ENCODE measurements at places on chromosomes 4 and X.

DNA sequence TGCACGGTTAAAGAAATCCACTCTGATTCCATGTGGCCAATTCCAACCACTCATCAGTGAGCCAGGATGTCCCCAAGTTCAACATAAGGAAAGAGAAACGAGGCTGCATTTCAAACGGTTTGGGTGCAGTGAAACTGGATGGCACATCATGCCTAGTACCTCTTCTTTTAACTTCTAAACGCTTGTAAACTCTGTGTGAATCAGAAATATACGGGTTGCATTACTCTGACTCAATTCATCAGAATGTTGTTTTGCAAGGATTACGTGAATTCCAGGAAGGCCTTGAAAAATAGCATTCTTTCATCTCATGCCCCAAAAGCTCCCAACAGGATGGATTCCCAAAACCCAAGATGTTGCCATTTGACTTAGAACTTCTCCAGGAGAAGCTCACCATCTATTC is 270.4 kb downstream of the LDB2 start:
- no peak for DNase-seq

- DNase-seq = no peak
Observed at GRCh38 chr4:68810919-68811318, 4.9 kb upstream of the UGT2B10 start.

DNA sequence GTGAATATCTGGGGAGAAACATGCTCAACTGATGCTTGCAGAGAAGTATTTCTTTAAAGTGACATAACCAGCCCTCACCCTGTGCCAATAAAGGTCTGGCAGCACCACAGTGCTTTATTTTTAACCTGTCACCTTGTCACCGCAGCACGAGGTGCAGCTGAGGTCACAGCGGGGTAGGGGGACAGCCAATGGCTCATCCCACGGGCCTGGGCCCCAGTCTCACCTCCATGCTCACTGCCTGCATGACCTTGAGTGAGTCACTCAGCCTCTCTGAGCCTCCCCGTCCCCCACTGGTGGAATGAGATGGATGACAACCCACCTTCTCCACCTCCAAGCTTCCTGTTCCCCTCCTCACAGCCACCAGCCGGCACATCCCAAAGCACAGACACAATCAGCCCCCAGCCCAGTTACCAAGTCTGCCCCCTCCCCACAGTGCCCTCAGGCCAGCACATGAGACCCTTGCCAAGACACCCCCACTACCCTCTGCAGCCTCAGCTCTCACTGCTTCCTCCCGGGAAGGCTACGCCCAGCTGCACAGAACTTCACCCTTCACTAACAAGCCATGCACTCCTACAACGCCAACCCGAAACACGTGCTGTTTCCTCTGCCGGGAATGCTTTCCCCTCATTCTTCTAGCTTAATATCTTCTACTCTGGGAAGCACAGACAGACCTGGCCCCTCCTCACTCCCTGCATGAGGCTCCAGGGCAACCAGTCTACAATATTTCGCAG is 24.9 kb upstream of the MAN2B2 start:
- no peak for DNase-seq

GRCh38 chr4:79015411-79015810 is 76.2 kb upstream of the PAQR3 start:
- no peak for DNase-seq

DNA sequence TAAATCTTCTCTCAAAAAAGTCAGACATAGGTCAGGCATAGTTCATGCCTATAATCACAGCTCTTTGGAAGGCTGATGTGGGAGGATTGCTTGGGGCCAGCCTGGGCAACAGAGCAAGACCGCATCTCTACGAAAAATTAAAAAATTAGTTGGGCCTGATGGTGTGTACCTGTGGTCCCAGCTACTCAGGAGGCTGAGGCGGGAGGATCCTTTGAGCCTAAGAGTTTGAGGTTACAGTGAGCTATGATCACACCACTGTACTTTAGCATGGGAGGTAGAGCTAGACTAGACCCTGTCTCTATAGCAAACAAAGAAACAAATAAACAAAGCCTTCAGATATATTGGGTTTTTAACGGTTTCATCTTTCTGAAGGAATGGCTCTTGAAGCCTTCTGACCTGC is 62.2 kb downstream of the DIPK2B start:
- DNase-seq = peak; percentile 49

- no peak for DNase-seq
Observed at GRCh38 chrX:150163221-150163930, 199.7 kb upstream of the MAMLD1 start.

DNA sequence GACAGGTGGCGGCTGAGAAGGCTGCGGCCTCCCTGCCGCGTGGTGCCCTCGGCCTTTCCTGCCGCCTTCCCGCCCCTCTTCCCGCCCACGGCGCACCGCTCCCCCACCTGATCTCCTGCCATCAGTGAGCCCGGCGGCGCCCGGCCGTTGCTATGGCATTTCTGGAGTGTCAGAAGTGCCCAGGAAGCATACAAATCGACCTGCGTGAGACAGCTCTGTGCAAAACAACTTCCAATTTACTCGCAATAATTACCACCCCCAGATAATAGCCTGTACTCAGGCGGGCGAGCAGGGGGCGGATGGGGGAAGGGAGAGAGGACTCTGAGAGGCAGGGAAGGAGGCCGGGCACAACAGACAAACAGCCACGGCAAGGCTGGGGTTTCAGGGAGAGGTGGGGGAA is 16.6 kb upstream of the ERCC6L start:
- no peak for DNase-seq

GRCh38 chr4:138614398-138615142 is 372.4 kb upstream of the SLC7A11 start:
- DNase-seq = no peak

DNA sequence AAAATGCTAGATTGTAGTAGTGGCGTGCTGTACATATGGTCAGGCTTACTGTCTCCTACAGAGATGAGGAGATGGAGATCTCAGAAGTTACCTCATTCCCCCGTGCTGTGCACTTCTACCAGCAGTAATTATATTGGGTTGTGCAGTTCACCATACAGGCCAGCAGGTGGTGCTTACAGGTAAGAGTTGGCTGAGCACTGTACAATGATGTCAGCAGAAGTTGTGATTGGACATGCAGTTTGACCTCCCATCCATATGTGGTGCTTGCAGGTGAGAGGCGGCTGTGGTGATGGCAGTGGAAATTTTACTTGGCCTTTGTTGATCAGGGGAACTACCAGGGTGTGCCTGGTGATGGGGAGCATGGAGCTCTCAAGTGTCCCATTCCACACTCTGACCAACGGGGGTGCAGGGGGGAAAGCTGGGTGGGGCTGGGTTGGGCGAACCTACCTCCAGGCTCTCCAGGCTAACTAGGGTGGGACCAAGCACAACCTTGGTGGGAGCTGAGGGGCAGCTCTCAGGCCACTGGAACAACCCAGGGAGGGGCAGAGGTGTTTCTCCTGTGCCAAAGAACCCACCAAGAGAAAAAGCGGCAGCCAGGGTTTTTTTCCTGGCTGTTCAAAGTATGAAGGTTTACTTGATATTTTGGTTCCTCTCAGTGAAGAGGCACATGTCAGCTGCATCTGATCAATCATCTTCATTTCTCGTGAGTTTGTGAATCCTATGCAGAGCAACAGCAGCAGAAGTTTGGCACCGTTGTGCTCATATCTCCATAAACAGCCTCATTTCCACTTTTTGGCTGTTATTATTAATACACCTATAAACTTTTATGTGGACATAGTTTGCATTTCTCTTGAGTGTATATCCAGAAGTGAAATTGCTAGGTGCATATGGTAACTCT is 73.8 kb upstream of the FREM3 start:
- DNase-seq = peak; percentile 22

GRCh38 chr4:526189-526909 is 27.3 kb downstream of the PIGG start:
- DNase-seq = no peak

DNA sequence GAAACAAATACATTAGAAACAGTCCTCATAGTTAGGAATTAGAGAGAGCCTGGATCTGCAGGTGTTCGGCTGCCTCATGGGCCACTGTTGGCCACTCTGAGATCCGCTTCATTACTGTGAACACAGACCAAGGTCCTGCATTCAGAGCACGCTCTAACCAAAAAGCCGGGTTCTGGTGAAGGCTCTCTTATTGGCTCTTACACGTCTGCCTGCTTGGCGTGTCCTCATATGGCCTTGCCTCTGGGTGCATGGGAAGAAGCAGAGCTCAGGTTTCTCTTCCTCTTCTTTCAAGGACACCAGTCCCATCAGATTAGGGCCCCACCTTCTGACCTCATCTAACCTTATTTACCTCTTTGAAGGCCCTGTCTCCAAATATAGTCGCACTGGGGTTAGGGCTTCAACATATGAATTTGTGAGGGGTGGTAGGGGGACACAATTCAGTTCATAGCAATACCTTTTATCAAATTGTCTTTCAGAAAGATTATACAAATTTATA is 37.1 kb upstream of the ELF2 start:
- DNase-seq = peak; percentile 22

DNA sequence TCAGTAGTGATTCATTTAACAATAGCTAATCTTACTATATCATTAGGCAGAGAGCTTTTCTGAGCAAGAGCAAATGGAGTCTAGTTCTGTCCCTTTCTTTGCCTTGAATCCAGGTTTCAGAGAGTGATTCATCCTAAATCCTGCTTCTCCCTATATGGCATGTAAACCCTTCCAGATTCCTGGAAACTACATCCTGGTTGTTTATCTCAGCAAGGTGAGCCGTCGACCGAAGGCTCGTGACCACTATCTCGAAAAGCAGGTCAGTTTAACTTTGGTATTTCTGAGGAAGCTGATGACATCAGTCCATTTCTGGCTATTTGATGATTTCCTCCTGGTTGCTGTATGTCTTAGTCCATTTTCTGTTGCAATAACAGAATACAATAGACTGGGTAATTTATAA is 40.7 kb upstream of the ERVMER34-1 start:
- no peak for DNase-seq

- no peak for DNase-seq
Observed at GRCh38 chr4:23039818-23040217, 347.1 kb downstream of the GBA3 start.

DNA sequence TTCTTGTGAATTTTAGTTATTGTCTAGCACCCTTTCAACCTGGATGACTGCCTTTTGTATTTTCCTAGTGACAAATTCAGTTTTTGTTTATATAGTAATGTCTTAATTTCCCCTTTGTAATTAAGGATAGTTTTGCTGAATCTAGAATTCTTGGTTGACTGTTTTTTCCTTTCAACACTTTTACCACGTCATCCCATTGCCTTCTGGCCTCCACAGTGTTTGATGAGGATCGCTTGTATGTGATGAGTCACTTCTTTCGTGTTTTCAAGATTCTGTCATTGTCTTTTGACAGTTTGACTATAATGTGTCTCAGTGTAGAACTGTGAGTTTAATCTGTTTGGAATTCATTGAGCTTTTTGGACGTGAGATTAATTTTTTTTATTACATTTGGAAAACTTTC is 30.1 kb downstream of the KDM6A start:
- DNase-seq = no peak

- no peak for DNase-seq
Observed at GRCh38 chr4:98862371-98862770, 66.6 kb downstream of the EIF4E start.

GRCh38 chr4:24470666-24471485 is 113.5 kb downstream of the DHX15 start:
- no peak for DNase-seq

GRCh38 chr4:78945651-78946179 is 6.5 kb upstream of the PAQR3 start:
- no peak for DNase-seq

GRCh38 chrX:74351760-74352159 is 47.8 kb downstream of the ZCCHC13 start:
- no peak for DNase-seq

DNA sequence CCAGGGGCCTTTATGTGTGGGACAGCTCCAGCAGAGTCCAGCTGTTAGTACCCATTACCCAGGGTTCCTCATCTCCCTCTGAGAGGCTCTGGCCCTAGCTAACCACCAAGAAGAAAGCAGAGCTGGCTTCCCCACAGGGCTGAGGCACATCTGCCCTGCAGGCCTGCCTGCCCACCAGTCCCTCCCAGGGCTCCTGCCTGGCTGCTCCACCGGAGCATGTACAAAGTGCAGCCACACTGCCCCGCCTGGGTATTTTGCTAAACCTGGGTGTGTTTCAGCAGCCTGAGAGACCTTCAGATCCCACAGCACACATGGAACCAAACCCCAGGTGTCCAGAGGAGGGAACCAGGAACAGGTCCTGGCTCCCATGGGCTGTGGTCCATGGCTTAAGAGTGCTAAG is 500.4 kb upstream of the KLHL4 start:
- DNase-seq = no peak

GRCh38 chr4:161252520-161253141 is 911.2 kb downstream of the FSTL5 start:
- no peak for DNase-seq

- no peak for DNase-seq
Observed at GRCh38 chr4:93802045-93802444, 26.5 kb upstream of the ATOH1 start.

GRCh38 chr4:19992471-19993093 is 259.1 kb upstream of the SLIT2 start:
- DNase-seq = no peak

- DNase-seq = no peak
Observed at GRCh38 chrX:77733342-77733741, 52.7 kb downstream of the ATRX start.

DNA sequence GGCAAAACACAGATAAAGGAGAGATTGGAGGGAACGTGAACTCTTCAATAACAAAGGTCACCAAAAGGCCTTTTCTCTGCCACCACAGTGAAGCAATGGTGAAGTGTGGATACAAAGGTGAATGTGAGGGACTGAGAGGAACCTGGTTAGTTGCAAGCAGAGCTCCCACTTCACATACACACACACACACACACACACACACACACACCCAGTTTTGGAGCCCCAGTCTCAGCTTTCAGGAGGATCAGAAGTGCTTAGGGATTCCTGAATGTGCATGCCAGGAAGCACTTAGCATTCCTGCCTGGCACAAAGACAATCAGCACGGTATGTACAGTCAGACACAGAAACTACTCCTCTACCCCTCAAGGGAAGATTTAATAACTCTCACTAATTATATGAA is 71.5 kb downstream of the ARHGEF9 start:
- no peak for DNase-seq

- DNase-seq = no peak
Observed at GRCh38 chrX:47160781-47161180, 15.8 kb downstream of the RBM10 start.

DNA sequence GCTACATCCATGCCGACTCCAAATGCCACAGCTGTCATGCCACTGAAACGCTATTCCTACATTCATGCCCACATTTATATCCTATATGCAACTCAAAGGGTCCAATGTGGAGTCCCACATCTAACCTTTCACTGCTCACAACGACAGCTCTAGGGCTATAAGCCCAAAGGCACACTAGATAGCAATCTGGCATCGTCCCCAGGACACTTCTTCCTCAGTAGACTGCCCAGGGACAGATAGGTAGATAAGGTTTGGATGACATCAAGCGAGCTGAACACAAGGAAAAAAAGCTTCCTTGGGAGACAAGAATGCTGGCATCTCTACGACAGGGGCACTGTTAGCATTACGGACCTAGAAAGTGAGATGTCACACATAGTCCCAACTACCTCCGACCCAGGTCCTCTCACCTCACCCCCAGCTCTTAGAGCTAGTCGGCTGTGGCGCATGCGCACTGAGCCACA is 685 bp downstream of the RAB9B start:
- DNase-seq = no peak

GRCh38 chrX:49910344-49910743 is 12.1 kb upstream of the CLCN5 start:
- DNase-seq = peak; percentile 27
